ENCODE measurements at places on chromosomes 12 and 14.

DNA sequence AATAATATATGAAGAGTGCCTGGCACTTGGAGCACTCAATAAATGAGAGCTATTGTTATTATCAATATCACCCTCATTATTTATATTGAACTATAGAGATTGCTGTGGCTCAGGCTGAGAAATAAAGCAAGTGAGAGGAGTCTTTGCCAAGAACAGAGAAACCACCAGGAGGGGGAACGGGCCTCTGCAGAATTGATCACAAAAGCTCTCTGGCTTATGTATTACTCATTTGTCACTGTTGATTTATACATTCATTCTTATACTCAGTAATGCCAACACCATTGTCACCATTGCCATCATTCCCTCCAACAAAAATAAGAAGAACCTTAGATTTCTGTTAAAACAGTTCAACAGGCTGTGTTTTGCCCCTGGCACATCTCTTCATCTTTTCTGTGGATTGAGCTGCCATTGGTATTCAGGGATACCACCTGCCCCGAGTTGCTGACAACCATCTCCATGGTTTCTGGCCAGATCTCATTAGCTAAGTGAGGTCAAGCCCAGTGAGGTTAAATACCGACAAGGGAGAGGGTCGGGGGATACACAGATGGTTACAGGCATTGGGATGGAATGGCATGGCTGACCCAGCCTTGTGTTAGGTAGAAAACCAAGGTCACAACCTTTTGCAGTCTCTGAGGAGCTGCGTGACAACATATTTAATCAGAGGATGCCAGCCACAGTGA lies 21.8 kb upstream of the PCNX1 start:
- peak; percentile 8 for DNase-seq

DNA sequence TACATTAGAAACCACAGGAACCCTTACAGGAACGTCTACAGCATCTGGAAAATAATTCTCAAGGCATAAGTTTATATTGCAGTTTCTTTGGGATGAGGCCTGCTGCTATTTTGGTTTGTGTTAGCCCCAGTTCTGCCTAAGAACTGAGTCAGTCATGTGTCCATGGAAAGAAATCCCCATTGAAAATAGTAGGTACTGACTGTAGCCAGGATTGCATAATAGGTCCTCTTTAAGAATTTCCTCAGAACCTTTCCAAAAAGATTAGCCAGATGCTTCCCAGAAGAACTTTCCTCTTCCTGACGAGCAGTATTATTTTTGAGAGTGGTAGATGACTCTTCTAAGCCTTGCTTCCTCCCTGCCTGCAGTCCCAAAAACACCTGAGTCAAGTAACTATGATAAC lies 52.6 kb downstream of the RASSF8 start:
- no peak for DNase-seq

- peak; percentile 65 for DNase-seq
These were observed 55.8 kb upstream of the VRK1 start for GRCh38 chr14:96741151-96741977.

GRCh38 chr12:47941871-47942613 lies 21.4 kb upstream of the TMEM106C start:
- peak; percentile 30 for DNase-seq

- no peak for DNase-seq
These were observed 927 bp downstream of the ABCB9 start for GRCh38 chr12:122965321-122965751.

- no peak for DNase-seq
These were observed 403.8 kb downstream of the PCNX1 start for GRCh38 chr14:71311061-71311460.

Data from activated CD4-positive, alpha-beta T cell treated with anti-CD3 and anti-CD28 coated beads, Interleukin-2, amount 50 U/mL, for 4 hours (primary cell).